ENCODE measurements at places on chromosomes 12 and 14. TPM values are rescaled to one million over a fixed set of nuclear protein-coding genes. Genes with fewer than 3 reads are reported as not detected.
A peak's percentile ranks its signal among the peaks of the same experiment; 100 is the strongest.

The PTPRB gene
- total RNA-seq, result 4.5 TPM

The ADGRD1 gene
- total RNA-seq, result not detected

The TTC9 gene
- 0.38 TPM for total RNA-seq

The LHX5 gene
- not detected for total RNA-seq

The C3AR1 gene
- 1.9 TPM for total RNA-seq

The OAS1 gene
- not detected for total RNA-seq

The VIPAS39 gene
- total RNA-seq, result 12.7 TPM

The CCDC85C gene
- total RNA-seq, result 14.5 TPM

The ESPL1 gene
- total RNA-seq, result 20.2 TPM

The HOXC12 gene
- 11.0 TPM for total RNA-seq

The CEBPE gene
- total RNA-seq, result not detected

The C1QL4 gene
- total RNA-seq, result 1.9 TPM

The PLEKHH1 gene
- 0.97 TPM for total RNA-seq

GRCh38 chr12:54147186-54147585 lies 41.6 kb downstream of the SMUG1 start:
- no peak for DNase-seq

DNA sequence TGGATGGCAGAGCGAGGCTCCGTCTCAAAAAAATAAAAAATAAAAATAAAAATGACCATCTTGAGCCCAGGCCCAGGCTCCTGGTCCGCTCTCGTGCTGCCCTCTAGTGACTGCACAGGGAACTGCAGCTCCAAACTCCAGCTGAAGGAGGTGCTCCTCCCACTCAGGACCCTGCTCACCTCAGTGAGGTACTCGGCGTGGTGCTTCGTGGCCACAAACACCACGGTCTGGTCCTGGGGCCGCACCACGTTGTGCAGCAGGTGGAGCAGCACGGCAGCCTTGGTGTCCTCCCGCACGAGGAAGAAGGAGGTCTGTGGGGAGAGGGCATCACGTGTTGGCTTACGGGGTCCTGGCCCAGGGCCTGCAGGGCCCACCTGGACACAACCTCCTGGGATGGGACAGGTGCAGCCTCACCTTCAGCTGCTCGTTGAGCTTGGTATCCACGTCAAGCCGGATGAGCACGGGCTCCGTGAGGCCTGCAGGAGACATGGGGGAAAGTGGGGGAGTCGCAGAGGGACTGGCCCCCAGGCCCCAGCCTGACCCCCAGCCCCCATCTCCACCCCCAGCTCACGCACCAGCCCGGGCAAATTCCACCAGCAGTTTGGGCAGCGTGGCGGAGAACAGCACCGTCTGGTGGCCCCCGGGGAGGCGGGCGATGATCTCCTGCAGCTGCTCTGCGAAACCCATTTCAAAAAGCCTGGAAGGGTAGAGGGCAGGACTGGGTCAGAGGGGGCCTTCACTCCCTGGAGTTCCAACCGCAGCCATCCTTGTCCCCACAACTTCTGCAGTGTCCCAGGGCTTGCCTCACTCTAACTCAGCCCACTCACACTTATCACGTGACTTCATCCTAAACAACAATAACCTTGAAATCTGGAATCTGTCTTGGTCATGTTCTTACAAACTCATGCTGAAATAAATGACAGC lies 10.6 kb downstream of the DDX54 start:
- DNase-seq, result peak; percentile 53

DNA sequence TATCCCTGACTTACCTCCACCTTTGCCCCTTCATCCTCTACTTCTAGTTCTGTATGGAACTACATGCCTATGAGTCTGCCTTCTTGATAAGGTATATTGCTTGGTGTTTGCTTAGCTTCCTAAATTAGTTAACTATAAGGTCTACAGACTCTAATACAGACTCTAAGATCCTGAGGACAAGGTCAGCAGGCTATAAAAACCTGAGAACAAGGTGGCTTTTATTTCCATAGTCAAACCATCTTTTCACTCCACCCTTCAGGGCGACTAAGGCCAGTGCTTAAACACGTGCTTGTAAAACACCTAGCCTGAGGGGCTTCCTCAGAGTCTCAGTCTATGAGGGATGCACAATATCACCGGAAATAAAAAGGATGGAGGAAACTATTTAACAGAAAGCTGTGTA lies 36.1 kb upstream of the COL2A1 start:
- no peak for DNase-seq

- no peak for DNase-seq
Observed at GRCh38 chr14:61761557-61761956, 663 bp upstream of the SNAPC1 start.

- no peak for DNase-seq
Observed at GRCh38 chr14:95296966-95297365, 22.7 kb downstream of the CLMN start.

GRCh38 chr12:132448463-132448820 lies 41.5 kb upstream of the FBRSL1 start:
- no peak for DNase-seq

- no peak for DNase-seq
Observed at GRCh38 chr14:94227029-94227428, 52.9 kb downstream of the PPP4R4 start.

GRCh38 chr12:64273527-64274403 lies 51.7 kb upstream of the KICS2 start:
- peak; percentile 16 for DNase-seq

GRCh38 chr14:38745861-38746260 lies 357.2 kb downstream of the SEC23A start:
- no peak for DNase-seq

DNA sequence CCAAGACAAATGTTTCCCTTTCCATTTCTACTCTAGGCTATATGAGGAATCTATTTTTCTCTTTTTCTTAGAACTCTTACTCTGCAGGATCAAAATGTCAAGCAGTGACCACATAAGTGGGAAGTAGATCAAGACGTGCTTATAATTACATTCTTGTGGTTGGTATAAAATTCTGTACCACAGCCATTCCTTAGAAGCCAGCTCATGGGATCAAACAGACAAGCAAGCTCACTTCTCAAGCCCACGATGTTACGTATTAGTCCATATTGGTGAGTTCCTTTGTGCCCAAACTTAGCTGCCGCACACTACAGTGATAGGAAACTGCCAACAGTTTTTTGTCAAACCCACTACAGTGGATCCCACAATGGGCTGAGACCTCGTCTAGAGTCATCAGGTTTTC lies 53.4 kb downstream of the IFNG start:
- no peak for DNase-seq

DNA sequence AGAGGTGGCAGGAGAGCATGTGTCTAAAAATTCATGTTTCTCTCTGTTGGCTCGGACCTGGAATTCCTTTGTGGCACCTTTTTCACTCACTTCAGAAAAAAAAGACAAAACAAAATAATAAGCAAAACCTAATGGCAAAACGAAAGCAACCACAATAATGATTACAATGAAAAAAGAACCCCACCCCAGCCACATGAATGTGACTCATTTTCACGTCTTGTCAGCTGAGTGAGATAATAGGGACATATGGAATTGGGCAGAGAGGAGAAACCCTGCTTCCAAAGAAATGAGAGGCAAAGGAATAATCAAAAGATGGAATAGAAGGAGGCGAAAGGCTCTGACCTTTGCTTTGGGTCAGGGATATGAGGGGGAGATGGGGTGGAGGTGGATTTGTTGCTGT lies 143.4 kb downstream of the SLC8A3 start:
- DNase-seq, result no peak

DNA sequence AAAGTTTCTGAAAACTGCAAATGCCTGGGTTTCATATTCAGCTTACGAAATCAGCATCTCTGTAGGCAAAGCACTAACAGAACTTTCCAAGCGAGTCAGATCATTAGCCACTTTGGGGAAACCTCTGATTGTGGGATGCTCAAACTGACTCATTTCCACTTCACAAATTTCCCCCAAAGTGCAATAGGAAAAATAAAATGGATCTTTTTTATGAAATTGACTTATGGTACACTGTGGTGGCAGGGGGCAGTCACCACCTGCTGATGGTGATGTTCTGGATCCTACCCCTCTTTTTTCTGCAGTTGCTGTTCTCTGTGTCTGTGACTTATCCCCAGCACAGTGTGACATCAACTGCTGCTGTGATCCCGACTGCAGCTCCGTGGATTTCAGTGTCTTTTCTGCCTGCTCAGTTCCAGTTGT lies 5.6 kb downstream of the TCTN1 start:
- no peak for DNase-seq

DNA sequence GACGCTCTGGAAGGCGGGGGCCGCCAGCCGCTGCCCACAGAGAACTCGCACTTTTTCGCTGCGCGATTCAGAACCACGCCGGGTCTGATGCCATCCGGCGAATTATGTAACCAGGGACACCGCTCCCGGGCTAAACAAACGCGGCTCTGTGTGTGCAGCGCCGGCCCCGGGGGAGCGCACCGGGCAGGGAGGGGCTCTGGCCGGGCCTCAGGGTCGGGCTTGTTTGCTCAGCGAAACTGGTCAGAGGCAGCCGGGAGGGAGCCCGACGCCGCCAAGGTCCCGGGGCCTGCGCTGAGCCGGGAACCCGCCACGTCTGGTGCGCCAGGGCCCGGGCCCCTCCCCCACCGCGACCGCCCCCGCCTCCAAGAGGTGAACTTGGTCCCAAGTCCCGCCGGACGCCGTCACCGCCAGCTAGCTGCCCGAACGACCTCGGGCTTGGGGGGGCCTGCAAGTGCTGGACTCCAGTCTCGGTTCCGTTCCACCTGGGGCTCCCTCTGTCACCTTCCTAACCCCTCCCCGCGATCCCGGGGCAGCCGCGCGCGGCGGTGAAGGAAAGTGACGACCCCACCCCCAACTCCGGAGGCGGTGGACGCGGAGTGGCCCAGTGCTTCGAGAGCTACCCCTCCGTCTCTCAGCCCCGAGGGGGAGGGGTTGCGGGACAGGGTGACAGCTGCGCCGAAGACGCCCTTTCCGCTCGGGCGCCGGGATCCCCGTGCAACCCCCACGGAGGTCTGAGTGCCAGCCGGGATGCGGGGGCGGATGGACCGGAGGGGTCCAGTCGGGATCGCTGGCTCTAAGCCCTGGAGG lies 848 bp downstream of the CTDSP2 start:
- peak; percentile 100 for DNase-seq

DNA sequence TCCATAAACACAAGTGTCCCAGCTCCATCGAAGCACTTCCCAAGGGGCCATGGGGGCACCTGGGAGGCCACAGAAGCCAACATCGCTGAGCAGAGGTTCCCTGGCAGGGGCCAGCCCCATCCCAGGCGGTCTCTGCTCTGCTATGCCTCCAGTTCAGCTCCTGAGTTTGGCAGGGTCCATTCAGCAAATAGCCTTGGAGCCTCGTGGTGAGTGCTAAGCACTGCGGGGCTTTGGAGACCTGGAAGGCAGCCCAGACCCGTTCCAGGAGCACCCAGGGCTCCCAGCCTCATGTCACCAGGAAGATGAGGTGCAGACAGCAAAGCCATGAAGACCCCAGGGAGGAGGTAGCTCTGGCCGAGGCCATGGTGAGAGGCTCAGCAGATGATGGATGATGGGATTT lies 109.5 kb downstream of the LGMN start:
- DNase-seq, result no peak

DNA sequence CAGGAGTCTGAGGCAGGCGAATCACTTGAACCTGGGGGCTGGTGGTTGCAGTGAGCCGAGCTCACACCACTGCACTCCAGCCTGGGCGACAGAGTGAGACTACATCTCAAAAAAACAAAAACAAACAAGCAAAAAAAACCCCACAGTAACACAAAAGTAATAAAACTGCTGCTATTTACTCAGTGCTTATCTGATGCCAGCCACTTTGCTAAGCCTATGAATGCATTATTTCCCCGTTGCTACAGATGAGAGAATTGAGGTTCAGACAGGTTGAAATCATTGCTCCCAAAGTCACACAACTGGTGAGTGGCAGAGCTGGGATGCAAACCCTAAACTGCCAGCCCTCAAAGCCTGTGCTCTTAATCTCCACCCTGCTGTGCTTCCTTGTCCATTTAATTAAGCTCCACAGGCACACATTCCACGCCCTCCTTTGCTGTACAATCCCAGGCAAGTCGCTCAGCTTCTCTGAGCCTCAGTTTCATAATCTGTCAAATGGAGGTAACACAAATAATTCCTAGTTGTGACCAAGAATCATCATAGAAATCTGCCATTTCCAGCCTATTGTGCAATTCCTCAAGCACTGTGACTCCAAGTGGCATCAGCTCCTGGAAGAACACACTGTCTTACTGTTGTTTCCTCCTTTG lies 5.7 kb upstream of the OAS3 start:
- no peak for DNase-seq

GRCh38 chr14:73757381-73757780 lies 43.2 kb upstream of the PNMA1 start:
- DNase-seq, result no peak

GRCh38 chr12:10641735-10642500 lies 28.5 kb upstream of the MAGOHB start:
- peak; percentile 24 for DNase-seq

All from SJSA1 (cell line).